A549 treated with Hydrocortisone at 1 μM for 4 hours (cell line): ENCODE measurements at places on chromosomes 6 and 20. TPM values are rescaled to one million over a fixed set of nuclear protein-coding genes. Genes with fewer than 3 reads are reported as not detected.

Gene BNIP5
- total RNA-seq, result 0.02 to 0.05 TPM (median 0.03 TPM) in 4 of 5 replicates, not detected in the other

Gene GPR6
- total RNA-seq, result not detected in 5 replicates

Gene TRAPPC3L
- total RNA-seq, result not detected in 5 replicates

Gene TBXT
- 0.21 TPM in 1 of 5 replicates, not detected in the others for total RNA-seq

Gene GSTA2
- total RNA-seq, result 0.10 TPM in 1 of 5 replicates, not detected in the others
